ENCODE measurements at places on chromosomes 13 and 19.
A peak's percentile ranks its signal among the peaks of the same experiment; 100 is the strongest.

DNA sequence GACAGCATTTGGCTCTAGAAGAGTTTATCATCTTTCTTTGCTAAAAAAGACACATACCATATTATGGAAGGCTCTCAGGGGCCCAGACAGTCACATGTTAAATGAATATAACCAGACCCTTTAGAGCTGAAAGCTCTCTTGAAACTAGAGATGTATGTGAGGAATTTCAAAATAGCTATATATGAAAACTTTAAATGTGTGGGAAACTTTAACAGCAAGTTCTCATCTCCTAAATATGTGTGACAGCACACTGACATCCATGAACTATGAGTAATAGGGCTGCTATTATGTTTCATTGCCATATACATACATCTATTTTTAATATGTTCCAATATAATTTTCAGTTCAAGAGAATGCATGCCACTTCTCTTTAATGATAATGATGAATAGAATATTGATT lies 509.5 kb downstream of the GPC6 start:
- DNase-seq = no peak

GRCh38 chr13:113959198-113959597 lies 14.7 kb downstream of the C13orf46 start:
- DNase-seq = no peak

- no peak for DNase-seq
These were observed 107.8 kb downstream of the RXFP2 start for GRCh38 chr13:31846961-31847752.

- no peak for DNase-seq
These were observed 595.8 kb downstream of the PCDH9 start for GRCh38 chr13:66634384-66634783.

DNA sequence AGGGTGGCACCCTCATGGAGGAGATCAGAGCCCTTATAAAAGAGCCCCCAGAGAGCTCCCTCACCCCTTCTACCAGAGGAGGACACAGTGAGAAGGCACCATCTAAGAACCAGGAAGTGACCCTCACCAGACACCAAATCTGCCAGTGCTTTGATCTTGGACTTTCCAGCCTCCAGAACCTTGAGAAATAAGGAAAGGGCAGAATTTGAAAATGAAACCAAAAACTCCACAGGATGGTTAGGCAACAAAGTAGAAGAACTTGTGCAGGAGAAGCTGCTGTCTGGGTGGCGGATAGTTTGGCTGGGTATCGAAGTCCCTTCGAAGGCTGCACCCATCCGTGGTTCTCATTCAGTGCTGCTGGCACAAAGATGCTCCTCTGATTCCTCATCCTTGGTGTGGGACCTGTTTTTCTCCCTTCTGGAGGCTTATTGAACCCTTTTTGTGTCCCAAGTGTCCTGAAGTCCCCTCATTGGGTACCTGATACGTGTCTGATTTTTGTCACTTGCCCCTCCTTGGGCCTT lies 130.8 kb downstream of the KDM4B start:
- no peak for DNase-seq

DNA sequence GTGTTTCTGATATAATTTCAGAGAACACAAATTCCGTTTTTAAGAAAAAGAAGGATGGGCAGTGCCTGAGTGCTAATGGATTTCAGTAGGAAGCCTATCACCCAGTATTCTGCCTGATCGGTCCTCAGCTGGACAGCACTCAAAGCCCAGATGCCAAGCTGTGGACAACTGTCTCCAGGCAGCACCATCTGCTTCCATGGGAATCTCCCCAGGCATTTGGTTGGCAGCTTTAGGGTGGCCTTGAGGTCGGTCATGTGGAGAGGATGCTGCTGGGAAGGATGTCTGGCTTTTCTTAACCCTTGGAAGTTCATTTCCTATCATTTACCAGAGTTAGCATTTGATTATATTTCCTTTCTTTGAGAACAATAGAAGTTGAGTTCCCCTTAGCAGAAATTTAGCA lies 311.7 kb downstream of the TBC1D4 start:
- no peak for DNase-seq

DNA sequence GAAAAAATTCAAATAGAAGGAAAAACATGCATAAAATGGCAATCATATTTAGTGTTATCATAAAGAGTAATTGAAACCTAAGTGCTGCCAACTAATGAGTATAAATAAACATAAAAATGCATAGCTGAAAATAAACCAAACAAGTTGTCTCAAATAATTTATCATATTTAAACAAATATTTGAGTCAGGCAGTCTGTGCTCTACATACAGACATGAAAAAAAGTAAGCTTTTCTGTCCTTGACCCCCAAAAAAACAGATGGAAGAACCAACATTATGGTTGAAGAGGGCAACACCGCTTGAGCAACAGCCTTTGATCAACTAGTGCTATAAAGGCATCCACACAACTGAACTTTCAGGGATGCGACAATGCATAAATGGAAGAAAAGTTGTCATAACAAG lies 735.1 kb upstream of the MIR17HG start:
- DNase-seq = no peak

DNA sequence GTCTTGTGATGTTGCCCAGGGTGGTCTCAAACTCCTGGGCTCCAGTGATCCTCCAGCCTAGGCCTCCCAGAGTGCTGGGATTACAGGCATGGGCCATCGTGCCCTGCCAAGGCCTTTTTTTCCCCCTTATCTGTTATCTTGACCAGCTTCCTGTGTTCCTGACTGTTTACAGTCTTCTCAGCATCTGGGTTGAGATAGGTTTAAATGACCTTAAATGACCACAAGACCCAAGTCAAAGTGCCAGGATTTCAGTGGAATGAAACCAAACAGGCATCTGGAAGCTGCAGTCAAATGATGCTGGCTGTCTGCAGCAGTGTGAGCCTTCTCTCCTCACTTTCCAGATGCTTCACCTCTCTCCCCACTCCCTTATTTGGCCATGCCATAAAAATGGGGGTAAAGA lies 114.2 kb upstream of the CLDN10 start:
- DNase-seq = no peak

- peak; percentile 69 for DNase-seq
These were observed 8.2 kb downstream of the RASGRP4 start for GRCh38 chr19:38417544-38418506.

GRCh38 chr19:40529093-40529954 lies 47.3 kb upstream of the SHKBP1 start:
- DNase-seq = peak; percentile 96

DNA sequence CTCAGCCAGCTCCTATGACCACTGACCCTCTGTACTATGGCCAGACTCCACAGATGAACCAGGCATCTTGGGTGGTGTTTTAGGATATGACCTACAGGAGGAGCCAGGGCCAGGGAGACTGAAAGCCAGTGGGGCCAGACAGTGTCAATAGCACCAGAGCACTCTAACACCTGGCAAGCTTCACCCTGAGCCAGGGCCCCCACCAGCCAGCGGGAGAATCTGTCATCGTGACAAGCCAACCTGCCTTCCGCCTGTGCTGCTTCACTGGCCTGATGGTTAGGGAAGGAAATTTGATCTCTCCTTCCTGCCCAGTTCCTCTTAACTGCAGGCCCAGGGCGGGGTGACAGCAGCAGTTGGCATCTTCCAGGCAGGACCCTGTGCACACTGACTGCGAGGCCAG lies 222.4 kb downstream of the UQCRFS1 start:
- no peak for DNase-seq

GRCh38 chr19:10424011-10424637 lies 3.8 kb downstream of the PDE4A start:
- DNase-seq = peak; percentile 74

DNA sequence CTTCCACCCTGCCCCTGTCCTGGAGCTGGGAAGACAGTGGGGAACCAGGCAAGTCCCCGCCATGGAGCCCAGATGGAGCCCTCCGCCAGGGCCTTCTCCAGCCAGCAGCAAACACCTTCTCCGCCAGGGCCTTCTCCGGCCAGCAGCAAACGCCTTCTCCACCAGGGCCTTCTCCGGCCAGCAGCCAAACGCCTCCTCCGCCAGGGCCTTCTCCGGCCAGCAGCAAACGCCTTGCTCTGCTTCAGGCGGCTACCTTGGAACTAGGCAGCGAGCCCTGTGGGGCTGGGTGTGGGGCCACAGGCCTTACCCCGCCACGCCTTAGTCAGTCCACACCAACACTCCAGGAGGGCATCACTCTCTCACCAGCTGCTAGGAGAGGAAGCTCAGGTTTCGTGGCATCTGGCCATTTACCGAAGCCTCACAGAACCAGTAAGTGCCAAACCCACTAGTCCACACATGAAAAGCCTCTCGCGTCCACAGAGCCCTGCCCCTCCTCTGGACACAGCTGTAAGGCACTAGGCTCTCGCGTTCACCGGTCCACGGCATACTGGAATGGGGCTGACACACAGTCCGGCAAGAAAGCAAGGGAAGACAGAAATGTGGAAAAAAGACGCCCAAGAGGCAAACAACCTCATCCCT lies 41.0 kb downstream of the MLLT1 start:
- DNase-seq = no peak

DNA sequence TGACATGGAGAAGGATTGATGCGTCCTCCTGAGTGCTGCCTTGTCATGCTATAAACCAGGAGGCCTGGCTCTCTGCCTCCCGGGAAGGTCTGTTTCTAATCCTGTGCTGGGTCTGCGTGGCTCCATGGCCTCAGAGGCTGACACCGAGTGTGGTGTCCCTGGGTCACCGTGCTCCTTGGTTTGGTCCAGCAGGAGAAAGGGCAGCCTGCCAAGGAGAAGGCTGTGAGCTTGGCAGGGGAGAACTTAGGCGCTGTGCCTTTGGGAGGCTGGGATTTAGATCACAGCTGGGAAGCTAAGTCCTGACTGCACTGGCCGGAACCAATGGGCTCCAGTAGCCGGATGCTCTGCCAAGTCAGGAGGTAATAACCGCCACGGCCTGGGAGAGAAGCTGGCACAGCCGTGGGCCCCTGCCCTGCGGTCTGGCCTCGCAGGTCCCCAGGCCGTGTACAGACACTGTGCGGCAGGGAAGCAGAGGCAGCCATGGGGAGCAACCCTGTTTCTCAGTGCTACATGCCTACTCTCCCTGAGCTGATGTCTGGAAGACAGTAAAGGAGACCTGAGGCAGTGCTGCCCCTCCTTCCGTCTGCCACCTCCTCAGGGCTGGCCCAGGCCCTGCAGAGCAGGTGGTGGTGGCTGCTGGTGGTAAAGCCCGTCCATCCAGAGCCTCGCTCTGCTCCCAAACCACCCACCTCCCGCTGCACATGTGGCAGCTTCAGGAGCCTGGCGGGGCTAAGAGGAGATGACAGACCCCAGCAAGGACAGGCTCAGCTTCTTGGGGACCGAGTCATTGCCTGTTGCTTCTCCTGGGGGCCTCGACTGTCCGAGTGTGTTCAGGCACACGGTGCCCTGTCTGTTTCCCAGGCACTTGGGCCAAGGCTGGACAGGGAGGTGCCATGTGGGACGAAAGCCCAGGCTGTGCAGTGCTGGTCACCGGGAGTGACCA lies 44.9 kb downstream of the C13orf46 start:
- DNase-seq = no peak

DNA sequence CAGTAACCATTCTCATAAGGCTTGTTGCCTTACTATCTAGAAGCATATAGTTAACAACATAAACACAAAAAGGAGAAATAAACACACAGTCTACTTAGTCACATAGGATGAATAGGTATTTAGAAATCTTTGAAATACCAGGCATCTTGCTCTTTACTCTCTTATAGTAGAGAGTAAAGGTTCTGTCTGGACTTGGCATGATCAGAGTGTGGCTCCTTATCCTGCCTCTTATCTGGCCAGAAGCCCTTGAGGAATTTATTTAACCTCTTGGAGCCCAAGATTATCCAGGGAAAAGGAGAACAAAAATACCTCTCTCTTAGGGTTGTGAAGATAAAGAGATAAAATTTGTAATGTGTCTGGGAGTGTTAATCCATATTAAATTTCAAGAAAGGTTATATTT lies 100.2 kb upstream of the MBNL2 start:
- DNase-seq = no peak

- no peak for DNase-seq
These were observed 892.9 kb downstream of the EFNB2 start for GRCh38 chr13:105642511-105642958.

GRCh38 chr13:95841894-95842293 lies 165.0 kb downstream of the DNAJC3 start:
- DNase-seq = no peak

GRCh38 chr13:98781045-98781444 lies 28.6 kb upstream of the SLC15A1 start:
- DNase-seq = no peak

GRCh38 chr19:1076951-1077350 lies 10.0 kb downstream of the ARHGAP45 start:
- peak; percentile 87 for DNase-seq

- DNase-seq = no peak
These were observed 1.7 kb upstream of the SBK3 start for GRCh38 chr19:55546822-55547614.

- DNase-seq = no peak
These were observed 62.8 kb upstream of the LRCH1 start for GRCh38 chr13:46490129-46490528.

DNA sequence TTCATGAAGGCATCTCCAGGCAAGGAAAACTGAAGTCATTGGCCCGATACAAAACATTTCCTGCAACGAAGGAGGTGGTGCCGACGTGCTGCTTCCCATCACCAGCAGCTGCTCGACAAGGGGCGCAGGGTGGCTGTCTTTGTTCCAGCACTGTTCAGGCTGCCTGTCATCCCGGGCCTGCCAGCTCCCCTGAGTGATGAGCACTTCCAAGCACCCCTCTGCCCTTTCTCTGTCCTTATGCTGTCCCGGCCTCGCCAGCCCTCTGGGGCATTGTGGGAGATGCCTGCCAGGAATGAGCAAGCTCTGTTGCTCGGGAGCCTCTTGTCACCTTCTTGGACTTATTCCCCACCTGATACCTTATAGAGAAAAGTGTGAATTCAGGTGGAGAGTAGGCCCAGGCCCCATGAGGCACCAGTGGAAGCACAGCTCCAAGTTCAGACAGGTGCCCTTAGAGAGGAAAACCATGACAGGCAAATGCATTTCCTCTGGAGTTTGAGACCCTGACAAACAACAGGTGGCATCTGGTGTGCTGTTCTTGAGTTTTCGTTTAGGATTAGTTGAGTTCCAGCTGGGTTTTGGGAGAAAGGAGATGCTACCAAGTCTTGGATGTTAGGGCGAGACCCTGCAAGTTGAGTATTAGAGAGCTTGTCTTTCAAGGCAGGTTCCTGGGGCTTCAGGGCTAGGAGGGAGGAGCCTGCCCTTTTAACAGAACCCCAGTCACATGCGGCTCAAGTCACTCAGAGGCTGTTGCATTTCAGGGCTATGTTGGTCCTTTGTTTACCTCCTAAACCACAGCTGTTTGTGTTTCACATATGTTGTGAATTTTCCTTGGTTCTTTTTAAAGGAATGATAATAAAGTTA lies 21.4 kb downstream of the BBC3 start:
- no peak for DNase-seq

DNA sequence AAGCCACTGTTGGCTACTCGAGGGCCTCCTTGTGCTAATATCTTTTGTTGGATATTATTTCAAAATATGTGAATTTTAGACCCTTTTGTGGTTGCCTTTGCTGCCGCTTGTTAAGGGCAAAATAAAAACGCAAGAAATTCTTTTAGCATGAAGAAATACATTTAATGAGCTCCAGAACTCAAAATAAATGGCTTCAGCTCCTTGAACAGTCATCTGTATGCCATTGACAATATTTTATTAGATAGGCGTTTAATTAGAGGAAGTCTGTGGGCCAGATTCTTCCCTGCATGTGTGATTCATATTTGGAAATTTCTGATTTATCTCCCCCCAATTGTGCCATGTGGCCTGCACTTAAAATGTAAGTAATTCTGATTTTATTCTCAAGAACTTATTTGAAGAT lies 177.2 kb downstream of the STK24 start:
- no peak for DNase-seq
